ENCODE measurements at places on chromosomes 2 and 18. TPM values are rescaled to one million over a fixed set of nuclear protein-coding genes. Genes with fewer than 3 reads are reported as not detected.

CFC1 gene
- not detected for polyA plus RNA-seq

GALNT5 gene
- 0.48 TPM for polyA plus RNA-seq

TEX44 gene
- not detected for polyA plus RNA-seq

PRSS56 gene
- polyA plus RNA-seq: 0.13 TPM

VSNL1 gene
- polyA plus RNA-seq: 4.8 TPM

CAPN14 gene
- polyA plus RNA-seq: 0.13 TPM

SERPINB12 gene
- not detected for polyA plus RNA-seq

REG1B gene
- not detected for polyA plus RNA-seq

STK17B gene
- 10.5 TPM for polyA plus RNA-seq

DNA sequence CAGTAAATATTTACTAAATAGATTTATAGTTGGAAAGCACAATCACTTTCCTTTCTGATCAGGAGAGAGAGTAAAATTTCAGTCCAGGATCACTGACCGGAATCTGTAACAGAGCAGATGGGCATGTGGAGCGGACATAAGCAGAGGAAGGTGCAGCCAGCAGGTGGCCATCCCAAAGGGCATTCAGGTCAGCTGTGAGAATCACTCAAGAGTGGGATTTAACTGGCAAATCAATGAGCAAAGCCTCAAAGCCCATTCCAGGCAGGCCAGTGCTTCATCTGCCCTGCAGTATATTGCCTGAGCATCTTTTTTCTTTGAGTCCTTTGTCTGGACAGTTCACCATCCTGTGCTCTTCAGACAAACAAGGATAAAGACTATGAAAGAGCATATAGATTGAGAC lies 166.4 kb upstream of the SLC14A2 start:
- no peak for DNase-seq

DNA sequence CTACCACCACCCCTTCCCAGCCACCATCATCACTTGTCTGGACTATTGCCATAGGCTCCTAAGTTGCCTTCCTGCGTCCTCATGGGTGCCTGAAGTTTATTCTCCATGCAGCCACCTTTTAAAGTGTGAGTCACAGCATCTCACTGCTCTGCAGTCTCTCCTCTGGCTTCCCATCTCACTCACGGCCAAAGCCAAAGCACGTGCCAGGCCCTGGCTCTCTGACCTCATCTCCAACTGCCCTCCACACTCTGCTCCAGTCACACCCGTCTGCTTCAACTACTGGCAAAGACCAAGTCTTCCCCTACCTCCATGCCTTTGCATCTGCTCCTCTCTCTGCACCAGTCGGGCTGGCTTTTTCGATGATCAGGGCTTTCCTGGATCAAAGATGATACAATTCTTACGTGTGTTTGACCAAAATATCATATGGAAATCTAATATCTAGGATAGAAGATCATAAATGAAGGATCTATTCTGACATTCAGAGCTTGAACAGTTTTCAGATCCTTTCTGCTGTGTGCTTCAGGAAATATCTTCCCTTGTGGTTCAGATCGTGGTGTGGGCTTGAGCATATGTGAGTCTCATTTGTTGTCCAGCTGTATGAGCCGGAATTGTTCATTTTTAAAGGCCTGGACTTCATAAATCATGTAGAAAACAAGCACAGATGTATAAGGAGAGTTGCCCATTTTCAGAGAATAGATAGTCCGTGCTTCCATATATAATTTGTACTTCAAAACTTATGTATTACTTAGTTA lies 175.6 kb downstream of the PRKCE start:
- no peak for DNase-seq

GRCh38 chr2:200820573-200821234 lies 9.0 kb downstream of the BZW1 start:
- no peak for DNase-seq

DNA sequence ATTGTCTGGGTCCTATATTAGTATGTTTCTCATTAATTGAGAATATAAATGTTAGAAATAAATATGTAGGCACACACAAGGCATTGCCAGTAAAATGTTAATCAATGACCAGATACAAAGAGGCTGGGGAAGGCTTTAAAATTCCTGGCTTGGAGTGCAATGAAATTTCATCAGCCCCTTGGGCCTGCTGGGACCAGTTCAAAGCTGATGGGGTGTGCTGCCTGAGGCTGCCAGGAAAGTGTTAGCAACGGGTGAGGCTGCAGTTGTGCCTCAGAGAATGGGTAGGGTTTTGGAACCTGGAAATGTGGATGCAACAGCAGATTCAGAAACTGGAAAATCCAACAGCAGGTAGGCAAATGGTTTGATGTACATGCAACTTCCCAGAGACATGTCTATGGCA lies 68.9 kb downstream of the DIPK1C start:
- DNase-seq: no peak

DNA sequence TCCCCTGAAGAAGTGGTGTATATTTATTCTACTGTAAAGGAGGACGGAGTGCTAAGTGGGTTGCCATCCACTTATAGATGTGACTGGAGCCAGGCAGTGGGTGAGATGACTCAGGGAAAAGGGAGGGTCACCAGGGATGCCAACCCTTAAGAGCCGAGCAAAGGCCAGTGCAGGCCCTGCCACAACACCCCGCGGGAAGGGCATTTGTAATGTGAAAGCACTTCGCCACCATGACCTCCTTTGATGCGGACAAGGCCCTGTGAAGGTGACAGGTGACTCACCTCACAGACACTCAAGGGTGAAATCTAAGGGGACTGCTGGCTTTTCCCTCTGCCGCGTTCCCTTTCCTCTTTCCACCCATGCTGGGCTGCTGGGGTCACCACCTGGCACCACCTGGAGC lies 50.2 kb upstream of the MRPL33 start:
- no peak for DNase-seq

DNA sequence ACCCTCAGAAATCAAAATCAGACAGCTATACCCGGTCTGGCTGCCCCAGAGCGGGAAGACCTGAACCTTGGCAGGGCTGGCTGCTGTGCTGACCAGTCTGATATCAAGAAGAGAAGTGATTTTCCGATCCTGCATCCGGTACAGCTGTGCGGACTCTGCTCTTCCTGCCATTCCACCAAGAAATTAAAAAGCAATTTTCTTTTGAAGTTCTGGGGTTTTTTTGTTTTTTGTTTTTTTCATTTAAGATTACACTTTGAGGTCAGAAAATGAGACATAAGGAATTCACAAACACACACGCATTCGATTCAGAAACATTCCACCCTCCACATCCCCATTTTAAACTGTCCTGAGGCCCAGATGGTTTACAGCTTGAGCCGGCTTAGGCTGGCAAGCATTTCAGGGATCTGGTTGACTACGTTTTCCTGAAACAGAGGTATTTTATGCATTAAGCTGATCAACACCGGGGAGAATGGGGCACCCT lies 156.5 kb downstream of the COL6A3 start:
- no peak for DNase-seq

- no peak for DNase-seq
These were observed 69.1 kb upstream of the KCNE4 start for GRCh38 chr2:222982909-222983265.

- no peak for DNase-seq
These were observed 10.8 kb downstream of the DAPL1 start for GRCh38 chr2:158805936-158806335.

GRCh38 chr18:75810516-75810915 lies 383.0 kb upstream of the SMIM21 start:
- peak; percentile 19 for DNase-seq

- DNase-seq: no peak
These were observed 23.2 kb downstream of the MEMO1 start for GRCh38 chr2:31987454-31988220.

- DNase-seq: no peak
These were observed 14.5 kb upstream of the TTR start for GRCh38 chr18:31577195-31577594.

GRCh38 chr2:101149241-101150192 lies 1.7 kb downstream of the TBC1D8 start:
- no peak for DNase-seq

DNA sequence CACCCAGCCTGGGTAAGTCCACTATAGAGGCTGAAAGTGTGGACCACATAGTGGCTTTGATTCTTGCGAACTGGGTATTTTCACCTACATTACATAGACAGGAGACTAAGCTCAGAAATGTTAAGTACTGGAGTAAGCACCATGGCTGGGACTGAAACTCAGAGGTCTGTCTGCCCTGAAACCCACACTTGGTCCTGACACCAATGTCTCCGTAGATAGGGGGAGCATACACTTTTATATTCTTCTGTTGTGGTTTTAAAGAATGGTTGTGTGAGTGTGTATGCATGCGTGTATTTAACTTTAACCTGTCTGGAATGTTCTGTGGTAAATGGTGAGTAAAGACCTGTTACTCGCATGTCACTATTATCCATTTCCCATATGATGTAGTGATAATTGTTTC lies 10.3 kb upstream of the NPPC start:
- DNase-seq: no peak

DNA sequence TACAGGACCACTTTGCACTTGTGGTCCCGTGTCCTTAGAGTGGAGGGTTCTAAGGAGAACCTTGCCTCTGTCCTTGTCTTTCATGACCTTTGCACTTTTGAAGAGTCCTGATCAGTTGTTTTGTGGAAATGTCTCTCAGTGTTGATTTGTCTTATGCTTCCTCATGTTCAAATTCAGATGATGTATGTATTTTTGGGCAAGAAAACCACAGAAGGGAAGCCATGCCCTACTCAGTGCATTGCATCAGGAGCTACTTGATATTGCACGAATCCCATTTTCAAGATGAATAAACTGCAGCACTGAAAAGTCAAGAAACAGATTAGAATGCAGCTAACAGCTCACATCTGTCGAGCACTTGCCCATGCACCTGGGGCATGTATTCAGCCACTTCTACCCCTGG lies 152.2 kb downstream of the INHBB start:
- DNase-seq: no peak

- DNase-seq: no peak
These were observed 146.1 kb downstream of the BCL11A start for GRCh38 chr2:60407398-60407797.

DNA sequence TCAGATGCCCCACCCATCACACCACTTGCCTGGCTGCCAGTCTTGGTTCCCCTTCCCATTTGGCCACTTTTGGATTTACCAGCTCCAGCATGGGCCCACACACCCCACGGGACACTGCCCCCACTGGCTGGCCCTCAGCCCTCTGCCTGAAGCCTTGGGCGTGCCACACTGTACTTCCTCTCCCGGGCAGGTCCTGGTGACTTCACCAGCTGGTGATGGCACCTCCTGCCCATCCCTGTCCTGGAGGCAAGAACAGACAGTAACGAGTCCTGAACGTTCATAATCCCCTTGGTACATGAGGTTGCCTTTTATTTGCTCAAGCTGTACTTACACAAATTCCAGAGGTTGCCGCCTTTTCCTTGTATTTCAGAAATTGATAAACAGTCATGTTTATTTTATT lies 81.1 kb downstream of the TMEM17 start:
- no peak for DNase-seq

- no peak for DNase-seq
These were observed 122.2 kb downstream of the SLC8A1 start for GRCh38 chr2:40329739-40330030.

DNA sequence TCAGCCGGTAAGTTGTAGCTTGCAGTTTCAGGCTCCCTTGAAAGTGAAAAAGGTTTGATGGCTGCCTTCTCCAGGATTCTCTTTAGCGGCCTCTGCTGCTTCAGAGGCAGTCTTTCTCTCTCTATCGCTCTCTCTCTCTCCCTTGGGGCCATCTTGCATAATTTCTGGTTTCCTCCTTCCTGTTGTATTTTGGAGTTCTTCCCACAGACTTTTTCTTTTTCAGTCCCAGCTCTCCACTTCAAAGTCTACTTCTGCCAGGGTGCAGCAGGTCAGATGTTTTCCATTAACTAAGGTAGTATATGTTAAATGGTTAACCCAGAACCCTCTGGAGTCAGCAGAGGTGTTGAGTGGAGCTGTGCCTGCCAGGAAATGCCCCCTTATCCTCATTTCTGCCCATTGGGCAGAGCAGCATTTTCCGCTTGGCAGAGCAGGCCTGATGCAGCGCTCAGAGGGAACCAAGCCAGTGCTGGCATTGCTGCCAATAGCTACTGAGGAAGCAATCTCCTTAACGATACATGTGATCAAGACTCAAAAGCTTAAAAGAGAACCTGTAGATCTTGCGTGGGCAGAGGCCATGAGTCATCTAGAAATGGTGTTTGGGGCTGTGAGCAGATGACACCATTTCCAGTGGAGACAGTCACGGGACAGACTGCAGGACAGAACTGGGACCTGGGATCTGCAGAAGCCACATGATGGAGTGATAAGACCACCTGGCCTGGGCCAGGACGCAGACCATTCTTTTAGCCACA lies 20.8 kb downstream of the DBI start:
- peak; percentile 57 for DNase-seq

GRCh38 chr18:51339856-51340255 lies 142.4 kb upstream of the MEX3C start:
- DNase-seq: no peak

GRCh38 chr2:89845532-89845931 lies 1154.1 kb downstream of the RPIA start:
- DNase-seq: no peak
